Mammary microvascular endothelial cell (primary cell): ENCODE measurements at places on chromosomes 2 and 18. TPM values are rescaled to one million over a fixed set of nuclear protein-coding genes. Genes with fewer than 3 reads are reported as not detected.

The ST8SIA5 gene
- total RNA-seq: 0.05 TPM in 1 of 2 replicates, not detected in the other

The EN1 gene
- total RNA-seq: not detected in 2 replicates

The ERBB4 gene
- under 0.01 and 0.07 TPM in 2 replicates for total RNA-seq

The LYPD6 gene
- 2.6 and 3.9 TPM in 2 replicates for total RNA-seq

The RESP18 gene
- not detected in 2 replicates for total RNA-seq

The RAPGEF4 gene
- total RNA-seq: 7.2 and 12.8 TPM in 2 replicates

The ANKRD30BL gene
- not detected in 2 replicates for total RNA-seq

The TNFRSF11A gene
- 3.6 and 6.2 TPM in 2 replicates for total RNA-seq

The ASXL3 gene
- not detected in 2 replicates for total RNA-seq

The MERTK gene
- total RNA-seq: 13.4 and 14.9 TPM in 2 replicates

The RAD51AP2 gene
- total RNA-seq: not detected in 2 replicates

The SERPINB11 gene
- not detected in 2 replicates for total RNA-seq

The TTC31 gene
- total RNA-seq: 15.8 and 22.0 TPM in 2 replicates

The DUSP2 gene
- 0.07 and 0.74 TPM in 2 replicates for total RNA-seq

The PIEZO2 gene
- total RNA-seq: 9.5 and 23.7 TPM in 2 replicates

The ZNF892 gene
- 2.5 and 2.6 TPM in 2 replicates for total RNA-seq
